Activated CD4-positive, alpha-beta T cell treated with anti-CD3 and anti-CD28 coated beads, Interleukin-2, amount 50 U/mL, for 1 hour (primary cell): ENCODE measurements at places on chromosomes 6 and 20.

DNA sequence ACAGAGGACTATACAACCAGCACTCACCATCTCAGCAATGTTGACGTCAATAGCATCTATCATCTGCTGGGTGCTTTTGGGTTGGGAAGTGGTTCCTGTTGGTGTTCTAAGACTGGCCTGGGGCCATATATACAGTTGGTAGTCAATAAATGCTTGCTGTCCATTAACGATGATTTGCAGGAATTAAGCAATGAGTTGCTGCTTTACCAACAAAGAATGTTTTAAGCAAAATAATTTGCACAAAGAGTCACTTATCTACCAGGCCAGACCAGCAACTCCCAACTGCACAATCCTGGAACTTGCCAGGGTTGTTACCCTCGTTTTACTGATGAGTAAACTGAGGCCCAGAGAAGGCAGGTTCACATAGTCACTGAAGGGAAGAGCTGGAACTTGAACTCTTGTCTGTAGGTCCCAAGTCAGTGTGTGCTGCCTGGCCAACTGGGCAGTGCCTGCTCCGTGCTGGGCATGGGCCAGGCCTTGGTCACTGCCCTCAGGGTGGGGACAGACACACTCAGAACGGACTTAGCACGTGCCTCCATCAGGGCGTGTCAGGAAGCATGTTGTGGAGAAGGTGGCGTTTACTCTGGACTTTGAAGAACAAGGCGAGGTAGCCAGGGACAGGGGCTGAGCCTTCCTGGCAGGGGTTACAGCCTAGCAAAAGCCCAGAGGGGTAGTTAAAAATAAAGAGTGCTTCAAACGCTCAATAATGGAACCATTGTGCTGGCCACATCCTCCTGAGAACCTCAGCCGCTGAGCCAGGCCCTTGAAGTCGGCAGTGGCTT lies 2.5 kb upstream of the SRC start:
- no peak for DNase-seq

DNA sequence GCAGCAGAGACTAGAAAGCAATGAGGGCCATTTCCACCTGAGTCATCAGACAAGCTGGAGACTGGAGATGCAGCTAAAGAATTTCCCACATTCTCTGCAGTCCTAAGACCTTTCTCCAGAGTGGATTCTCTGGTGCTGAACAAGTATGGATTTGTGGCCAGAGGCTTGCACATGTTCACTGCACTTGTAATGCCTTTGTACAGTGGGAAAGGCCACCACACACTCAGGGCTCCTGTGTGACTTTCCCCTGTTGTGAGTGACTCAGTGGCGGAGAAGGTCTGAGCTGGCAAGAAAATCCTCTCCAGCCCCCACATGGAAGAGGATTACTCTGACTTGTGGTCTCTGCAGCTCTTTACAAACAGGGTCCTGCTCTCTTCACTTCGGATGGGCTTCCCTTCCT lies 192.3 kb downstream of the C6orf118 start:
- no peak for DNase-seq

DNA sequence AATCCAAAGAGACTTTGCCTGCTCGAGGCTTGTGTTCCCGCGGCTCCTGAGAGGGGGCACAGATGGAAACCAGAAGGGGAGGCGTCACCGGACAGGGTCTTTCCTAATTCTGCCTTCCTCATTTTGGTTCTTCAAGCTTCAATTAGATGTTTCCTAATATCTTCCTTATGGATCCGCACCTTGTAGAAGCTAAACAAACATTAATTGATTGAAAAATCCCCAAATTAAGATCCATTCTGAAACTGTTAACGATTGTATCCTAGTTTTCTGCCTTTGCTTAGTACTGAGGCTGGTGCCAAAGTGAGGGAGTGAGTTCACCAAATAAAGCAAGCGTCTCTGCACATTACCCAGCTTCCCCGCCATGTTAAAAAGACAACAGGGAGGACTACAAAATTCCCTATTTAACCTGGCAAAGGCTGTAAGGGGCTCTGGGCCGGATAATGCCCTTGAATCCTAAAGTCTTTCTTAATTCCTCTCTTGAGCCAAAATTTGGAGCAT lies 123.2 kb downstream of the GPX5 start:
- DNase-seq, result no peak

- DNase-seq, result no peak
Observed at GRCh38 chr6:118536478-118536877, 11.6 kb upstream of the PLN start.

DNA sequence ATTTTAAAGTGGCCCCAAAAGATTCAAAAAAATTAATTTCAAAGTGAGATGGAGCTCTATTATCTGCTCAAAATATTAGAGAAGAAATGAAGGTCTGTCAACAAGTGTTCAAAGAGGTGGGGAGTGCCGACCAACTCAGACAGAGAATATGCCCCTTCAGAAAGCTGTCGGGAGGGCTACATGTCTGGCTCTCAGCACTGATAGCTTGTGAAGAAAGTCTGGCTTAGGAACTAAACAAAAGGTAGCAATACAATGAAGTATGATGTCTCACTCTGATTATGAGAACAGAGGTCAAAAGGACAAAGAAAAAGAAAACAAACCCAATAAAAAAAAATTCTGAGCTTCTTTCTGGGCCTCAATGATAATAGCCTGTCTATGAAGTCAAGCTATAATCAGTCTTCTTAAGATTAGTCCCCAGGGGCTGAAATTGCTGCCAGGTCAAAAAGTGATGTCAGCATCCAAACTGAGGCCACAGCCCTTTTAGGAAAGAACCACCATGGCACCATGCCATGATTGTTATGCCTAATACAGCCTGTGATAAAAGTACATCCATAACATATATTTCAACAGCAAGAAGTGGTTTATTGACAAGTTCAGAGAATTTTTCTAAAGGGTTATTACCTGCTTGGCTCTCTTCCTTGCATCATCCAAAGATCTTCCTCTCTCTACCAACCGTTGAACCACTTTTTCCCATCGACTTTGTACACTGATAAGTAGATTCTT lies 150.9 kb downstream of the DST start:
- DNase-seq, result no peak

- no peak for DNase-seq
Observed at GRCh38 chr6:77740380-77740779, 87.5 kb downstream of the MEI4 start.

- DNase-seq, result no peak
Observed at GRCh38 chr6:16157909-16158308, 29.0 kb downstream of the MYLIP start.

- DNase-seq, result no peak
Observed at GRCh38 chr20:16158976-16159286, 414.3 kb downstream of the KIF16B start.

GRCh38 chr6:142381845-142382378 lies 80.1 kb downstream of the ADGRG6 start:
- no peak for DNase-seq

DNA sequence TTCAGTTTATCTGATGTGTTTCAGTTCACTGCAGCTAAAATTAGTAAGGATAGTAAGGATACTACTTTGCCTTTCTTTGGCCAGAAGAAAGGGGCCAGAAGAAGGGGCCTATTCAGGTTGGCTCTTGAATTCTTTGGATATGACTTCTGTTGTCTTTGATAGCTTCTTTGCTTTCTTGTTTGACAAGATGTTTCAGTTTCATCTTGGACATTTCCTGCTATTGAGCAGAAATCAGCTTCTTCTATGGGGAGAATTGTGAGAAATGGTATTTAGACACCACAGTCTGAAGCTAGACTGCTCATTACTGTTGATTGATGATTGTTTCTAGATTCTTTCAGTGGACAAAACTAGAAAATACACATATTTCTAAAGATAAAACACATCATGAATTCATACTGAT lies 23.2 kb downstream of the L3MBTL3 start:
- DNase-seq, result no peak

DNA sequence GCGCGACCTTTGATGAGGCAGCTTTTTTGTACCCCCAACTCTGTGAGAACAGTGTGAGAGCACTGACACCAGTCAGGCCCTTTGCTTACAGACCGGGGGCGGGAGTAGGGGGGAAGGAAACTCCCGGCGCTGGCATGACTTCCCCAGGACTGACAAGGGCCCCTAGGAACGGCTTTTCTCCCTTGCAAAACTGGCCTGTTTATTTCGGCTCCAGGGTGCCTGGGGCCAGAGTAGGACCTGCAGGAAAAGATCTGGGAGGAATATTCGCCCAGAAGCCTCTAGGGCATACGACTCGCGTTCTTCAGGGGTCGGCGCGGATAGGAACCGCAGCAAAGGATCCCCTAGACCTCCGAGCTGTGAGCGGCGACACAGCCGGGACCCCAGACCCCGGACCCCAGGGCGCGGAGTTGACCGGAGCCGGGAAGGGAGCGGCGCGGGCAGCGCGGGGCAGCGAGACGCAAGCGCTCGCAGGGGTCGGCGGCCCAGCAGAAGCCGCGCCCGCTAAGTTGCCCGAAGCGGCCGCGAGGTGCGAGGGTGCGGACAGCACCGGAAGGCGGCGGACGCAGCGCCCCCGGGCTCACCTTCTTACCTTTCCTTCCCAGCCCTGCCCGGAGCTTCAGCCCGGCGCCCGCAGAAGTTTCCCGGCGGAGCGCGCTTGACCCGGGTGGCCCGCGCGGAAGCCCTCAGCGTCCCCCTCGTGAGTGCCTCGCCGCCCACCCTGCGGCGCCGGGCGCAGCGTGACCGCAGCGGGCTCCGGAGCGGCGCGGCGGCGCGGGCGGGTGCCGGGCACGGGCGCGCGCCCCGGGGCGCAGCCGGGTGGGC lies at the start of gene POPDC3:
Gene POPDC3 (minus strand): TSS at position 771 of the 822 bp plus-strand sequence. CDS start 18,105 bp downstream, outside the sequence.
- no peak for DNase-seq

DNA sequence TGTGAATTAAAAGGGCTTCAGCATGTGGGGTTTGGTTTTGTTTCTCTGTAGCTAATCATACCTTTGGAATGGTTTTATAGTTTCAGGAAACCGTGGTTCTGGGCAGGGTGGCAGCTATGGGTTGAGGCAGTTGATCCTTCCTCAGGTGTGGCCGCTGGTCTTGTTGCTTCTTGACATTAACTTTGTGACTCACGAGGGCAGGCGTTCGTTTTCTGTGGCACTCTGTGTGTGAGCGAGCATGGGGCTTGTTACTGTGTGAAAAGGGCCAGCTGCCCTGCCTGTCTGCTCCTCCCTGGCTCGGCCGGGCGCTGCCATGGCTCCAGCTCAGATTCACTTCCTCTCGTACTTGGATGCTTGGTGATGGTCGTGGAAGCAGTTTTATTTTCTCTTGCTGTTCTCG lies 16.2 kb downstream of the DNAJC5 start:
- no peak for DNase-seq

- no peak for DNase-seq
Observed at GRCh38 chr6:89008001-89008814, 44.8 kb upstream of the RNGTT start.

DNA sequence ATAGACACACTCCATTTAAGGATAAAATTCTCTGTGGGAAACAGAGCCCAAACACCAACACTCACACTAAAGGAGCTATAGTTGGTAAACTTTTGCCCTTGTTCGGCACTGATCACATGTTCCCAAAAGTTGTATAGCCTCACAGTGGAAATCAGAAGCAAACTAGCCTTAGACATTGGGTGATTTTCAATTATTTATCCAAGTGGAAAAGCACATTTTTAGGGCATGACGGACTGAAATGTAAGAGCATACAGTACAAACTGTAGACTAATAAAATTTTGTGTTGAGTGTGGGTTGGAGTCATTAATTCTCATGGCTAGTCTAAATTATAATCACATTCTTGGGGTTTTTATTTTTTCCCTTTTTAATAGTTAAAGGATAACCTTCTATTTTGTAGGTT lies 202.4 kb downstream of the MOXD1 start:
- DNase-seq, result no peak

- DNase-seq, result no peak
Observed at GRCh38 chr6:119602215-119603178, 252.9 kb upstream of the MAN1A1 start.

- no peak for DNase-seq
Observed at GRCh38 chr6:33993091-33993490, 152.8 kb downstream of the GRM4 start.

- DNase-seq, result no peak
Observed at GRCh38 chr20:63295846-63296245, 2.9 kb downstream of the COL20A1 start.

DNA sequence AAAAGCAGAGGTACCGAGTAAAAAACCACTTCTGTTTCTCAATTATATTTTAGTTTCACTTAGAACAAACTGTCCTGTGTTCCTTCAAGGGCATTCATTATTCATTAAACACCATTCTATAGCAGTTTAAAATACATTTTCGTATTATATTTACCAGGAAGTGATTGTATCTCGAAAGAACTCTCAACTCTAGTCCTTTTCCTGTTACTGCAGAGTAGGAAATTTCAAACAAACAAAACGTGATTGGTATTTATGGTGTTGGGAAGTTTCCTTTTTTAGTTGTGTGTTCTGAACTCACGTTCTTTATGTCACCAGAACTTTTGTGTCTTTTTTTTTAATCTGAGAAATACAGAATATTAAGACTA lies 139.5 kb upstream of the BTBD3 start:
- no peak for DNase-seq

- peak; percentile 49 for DNase-seq
Observed at GRCh38 chr20:13231031-13231752, 10.1 kb downstream of the ISM1 start.

DNA sequence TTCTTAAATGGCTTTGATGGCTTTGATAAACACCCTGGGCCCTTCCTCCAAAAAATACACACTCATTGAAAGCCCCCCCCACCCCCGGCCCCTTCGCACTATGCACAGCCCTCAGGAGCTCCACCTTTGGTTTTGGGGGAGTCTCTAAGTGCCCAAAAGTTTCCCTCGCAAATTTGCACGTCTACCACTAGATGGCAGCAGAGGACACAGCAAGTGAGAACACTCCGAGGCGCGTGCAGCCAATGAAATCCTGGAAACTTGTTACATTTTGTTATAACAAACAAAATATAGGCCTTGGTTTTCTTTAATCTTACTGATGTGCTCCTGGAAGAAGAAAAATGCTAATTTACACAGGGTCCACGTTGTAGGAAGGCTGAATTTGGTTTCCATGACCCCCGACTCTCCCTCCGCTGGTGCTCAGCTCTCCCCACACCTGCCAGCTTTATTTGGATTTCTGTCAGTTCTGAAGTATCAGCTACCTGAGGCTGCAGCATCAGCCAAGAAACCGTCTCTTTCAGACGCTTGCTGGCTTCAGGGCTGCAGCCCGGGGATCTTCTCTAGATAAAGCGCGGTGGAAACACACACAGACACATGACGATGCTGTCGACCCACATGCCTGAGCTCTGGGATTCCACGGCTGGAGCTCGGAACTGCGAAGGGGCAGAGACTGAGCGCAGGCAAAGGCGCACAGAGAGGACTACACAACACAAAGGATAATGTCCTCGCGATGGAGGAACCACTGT lies 148.3 kb upstream of the RPS6KA2 start:
- DNase-seq, result peak; percentile 60

- DNase-seq, result no peak
Observed at GRCh38 chr20:8155812-8156211, 23.7 kb downstream of the PLCB1 start.

GRCh38 chr20:58973866-58974265 lies 7.2 kb upstream of the NELFCD start:
- no peak for DNase-seq
